GM03348 (cell line): ENCODE measurements at places on chromosomes 2 and 18.

DNA sequence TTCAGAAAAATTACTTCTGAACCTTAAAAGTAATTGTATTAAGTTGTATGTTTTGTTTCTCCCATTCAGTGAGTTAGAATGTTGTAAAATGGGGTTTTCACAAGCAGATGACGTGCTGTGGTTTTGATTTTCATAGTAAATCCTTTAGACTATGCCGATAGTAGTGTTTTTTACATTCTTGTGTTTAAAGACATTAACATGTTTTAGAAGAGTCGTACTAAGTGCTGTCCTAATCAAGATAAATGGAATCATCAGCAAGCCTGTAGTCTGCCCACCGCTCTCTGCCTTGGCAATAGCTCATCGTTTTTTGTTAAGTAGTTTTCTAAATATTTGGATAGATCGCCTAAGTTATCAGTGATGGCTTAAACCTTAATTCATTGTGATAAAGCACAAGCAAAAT is 21.5 kb downstream of the PKP4 start:
- no peak for DNase-seq

GRCh38 chr2:12803607-12804006 is 86.9 kb downstream of the TRIB2 start:
- peak; percentile 33 for DNase-seq

- no peak for DNase-seq
These were observed 172.1 kb downstream of the UPP2 start for GRCh38 chr2:158273791-158274190.

GRCh38 chr2:124887466-124887865 is 862.4 kb downstream of the CNTNAP5 start:
- DNase-seq, result no peak

- no peak for DNase-seq
These were observed 574.4 kb upstream of the KLHL29 start for GRCh38 chr2:22810602-22811001.
